HFF-Myc (cell line): ENCODE measurements at places on chromosomes 4 and X.
A peak's percentile ranks its signal among the peaks of the same experiment; 100 is the strongest.

- DNase-seq = no peak
Observed at GRCh38 chr4:120034913-120035312, 31.7 kb downstream of the MAD2L1 start.

GRCh38 chr4:67332627-67333026 lies 212.7 kb downstream of the CENPC start:
- no peak for DNase-seq

- DNase-seq = no peak
Observed at GRCh38 chr4:67910585-67910905, 26.7 kb upstream of the TMPRSS11D start.

GRCh38 chr4:39597695-39598381 lies 40.8 kb downstream of the SMIM14 start:
- DNase-seq = no peak

DNA sequence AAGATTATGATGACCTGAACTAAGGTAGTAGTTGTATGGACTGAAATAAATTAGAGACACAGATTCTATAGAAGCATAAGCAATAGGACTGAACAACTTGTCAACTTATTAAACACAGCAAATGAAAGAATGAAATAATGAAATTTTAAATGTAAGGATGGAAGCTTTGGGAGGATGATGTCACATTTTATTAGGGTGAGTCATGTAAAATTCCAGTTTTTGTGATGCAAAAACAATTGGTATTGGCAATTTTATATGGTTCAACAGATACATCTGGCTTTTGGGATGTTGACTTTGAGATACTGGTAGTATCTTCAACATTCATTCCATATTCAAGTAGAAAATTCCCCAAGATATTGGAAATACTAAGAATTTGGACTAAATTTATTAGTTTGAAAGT lies 72.7 kb upstream of the IL15 start:
- DNase-seq = no peak

- no peak for DNase-seq
Observed at GRCh38 chr4:75849461-75849860, 52.8 kb downstream of the PPEF2 start.

DNA sequence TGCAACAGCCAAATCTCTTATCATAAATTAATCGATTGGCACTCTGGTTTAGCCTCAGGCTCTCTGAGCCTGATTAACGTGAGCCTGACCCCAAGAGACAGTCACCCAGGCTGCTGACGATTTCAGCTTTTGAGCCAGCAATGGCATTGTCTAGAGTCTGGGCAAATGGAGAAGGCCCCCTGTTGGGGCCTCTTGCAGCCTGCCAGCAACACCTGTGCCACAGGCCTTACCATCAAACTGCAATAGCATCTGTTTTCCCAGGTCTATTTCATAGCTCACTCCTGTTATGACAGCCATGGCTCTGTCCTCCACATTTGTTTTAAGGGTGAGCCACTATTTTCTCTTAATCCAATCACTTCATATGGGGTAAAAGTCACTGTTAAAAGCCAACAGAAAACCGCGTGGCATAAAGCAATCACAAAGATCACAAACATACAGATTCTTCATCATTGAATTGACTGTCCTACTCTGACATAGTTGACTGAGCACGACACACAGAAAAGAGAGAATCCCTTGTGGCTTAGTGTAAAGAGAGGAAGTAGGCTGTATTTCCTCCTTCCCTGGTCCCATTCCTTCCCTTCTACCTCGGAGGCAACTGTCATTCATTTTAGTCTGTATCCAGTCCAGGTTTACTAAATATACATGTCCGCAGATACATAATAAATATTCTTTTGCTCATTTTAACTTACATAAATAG lies 47.8 kb downstream of the SLC9A7 start:
- DNase-seq = no peak

GRCh38 chrX:44036336-44036735 lies 63.1 kb upstream of the NDP start:
- no peak for DNase-seq

- no peak for DNase-seq
Observed at GRCh38 chr4:106017975-106018374, 122.7 kb downstream of the NPNT start.

DNA sequence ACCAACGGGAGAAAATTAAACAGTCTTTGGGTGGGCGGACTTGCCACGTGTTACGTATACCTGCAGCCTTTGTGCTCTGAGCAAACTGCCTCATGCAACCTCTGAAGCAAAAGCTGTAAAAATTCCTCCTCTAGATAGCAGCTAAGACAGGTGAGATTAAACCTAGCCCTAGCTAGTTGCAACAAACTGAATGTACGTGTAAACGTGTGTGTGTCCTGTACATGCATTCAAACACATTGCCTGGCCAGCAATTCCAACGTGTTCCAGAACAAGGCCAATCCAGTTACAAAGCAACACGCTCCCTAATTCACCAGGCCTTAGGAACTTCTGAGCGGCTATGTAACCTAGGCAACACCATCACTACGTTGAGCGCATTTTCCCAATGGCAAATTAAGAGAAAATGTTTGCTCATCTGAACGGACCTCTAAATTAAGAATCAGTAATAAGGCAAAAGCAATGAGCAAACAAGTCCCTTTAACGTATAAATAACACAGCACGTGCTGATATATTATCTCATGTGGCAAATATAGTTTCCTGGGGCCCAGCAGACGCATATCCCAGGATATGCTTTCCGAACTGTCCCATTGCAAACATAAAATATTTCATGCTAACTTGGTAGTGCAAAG lies 792 bp downstream of the PPID start:
- peak; percentile 31 for DNase-seq

DNA sequence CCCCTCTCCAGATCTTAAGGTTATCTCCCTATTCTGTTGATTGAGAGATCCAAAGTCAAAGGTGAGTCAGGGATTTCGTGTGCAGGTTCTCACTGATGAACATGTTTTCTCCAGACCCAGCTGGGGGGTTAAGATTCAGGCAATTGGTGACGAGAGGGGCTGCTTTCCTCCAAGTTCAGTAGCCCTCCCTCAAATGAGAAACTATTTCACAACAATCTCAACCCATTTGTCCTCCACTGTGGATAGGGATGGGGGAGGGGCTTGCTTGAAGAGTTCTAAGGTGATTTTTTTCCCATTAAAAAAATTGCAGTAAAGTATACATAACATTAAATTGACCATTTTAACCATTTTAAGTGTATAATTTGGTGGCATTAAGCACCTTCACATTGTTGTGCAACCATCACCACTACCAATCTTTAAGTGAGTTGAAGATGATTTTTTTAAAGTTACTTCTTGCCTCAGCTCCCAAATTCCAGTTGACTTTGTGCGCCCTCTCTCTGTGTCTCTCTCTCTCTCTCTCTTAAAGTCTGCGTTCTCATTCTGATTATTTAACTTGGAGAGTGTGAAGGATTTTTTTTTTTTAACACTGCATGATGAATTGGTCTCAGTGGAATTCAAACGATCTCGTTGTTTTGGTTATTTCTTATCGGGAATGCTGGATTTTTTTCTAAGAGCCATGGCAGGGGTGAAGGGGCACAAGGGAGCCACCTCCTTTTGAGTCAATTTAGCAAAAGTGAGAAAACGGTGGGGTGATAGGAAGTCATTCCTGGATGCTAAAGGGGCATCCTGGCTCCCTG lies 175.9 kb downstream of the SHROOM3 start:
- no peak for DNase-seq

GRCh38 chrX:22392133-22392948 lies 119.6 kb downstream of the CBLL2 start:
- DNase-seq = no peak

- no peak for DNase-seq
Observed at GRCh38 chrX:136589966-136590365, 58.0 kb downstream of the VGLL1 start.

- DNase-seq = no peak
Observed at GRCh38 chr4:6728320-6729029, 12.5 kb downstream of the BLOC1S4 start.

GRCh38 chr4:163404080-163404479 lies 60.4 kb downstream of the NPY5R start:
- DNase-seq = no peak

- DNase-seq = peak; percentile 81
Observed at GRCh38 chr4:7647600-7648543, 213.1 kb upstream of the PSAPL1 start.

DNA sequence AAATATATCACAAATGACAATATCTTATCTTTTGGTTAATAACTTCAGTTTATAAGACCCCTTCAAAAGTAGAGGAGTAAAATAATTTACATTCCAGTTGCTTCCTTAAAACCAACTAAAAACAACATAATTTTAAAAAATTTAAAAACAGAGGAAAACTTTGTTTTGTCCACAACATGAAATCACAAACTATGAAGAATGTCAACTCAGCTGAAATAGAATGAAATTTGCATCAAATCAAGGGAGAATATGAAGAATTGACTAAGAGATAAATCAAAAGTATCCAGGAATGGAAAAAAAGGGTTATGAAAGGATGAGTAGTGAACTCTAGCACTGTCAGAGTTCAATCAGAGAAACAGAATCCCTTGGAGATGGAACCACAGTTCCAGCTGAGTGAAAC lies 2.2 kb upstream of the YY2 start:
- no peak for DNase-seq

- peak; percentile 94 for DNase-seq
Observed at GRCh38 chr4:139208404-139208945, 31.5 kb upstream of the ELF2 start.

DNA sequence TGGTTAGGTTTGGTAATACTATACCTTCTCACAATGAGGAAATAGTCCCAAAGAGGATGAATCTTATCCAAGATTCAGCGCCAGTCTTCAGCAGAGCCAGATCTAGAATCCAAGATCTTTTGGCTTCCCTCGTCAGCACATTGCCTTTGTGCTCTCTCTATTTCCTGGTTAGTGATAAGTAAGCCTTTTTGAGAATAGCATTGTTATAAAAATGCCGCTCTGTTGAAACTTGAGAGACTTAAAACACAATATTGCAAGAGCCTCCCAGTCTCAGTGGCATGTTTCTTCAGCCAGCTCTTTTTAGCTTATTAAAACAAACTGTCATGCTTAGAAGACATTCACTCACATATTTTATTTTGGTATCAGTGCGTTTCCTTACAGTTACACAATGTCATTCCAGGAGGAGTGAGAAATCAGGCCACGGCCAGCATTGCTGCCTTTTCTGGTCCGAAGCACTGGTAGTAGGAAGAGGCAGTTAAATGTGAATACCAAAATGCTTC lies 141.4 kb downstream of the KLHL8 start:
- DNase-seq = no peak

- DNase-seq = no peak
Observed at GRCh38 chr4:46211406-46211805, 87.6 kb upstream of the GABRG1 start.

DNA sequence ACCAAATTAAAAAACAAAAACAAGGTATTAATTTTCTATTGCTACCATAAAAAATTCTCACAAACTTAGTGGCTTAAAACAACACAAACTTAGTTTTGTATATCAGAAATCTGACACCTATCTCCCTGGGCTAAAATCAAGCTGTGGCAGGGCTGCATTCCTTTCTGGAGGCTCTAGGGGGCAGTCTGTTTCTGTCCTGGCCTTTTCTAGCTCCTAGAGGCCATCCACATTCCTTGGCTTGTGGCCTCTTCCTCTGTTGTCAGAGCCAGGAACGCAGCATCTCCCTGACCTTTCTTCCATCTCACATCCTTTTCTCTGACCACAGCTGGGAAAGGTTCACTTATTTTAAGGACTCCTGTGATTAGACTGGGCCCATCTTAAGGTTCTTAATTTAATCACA lies 38.9 kb upstream of the TLR2 start:
- DNase-seq = no peak

DNA sequence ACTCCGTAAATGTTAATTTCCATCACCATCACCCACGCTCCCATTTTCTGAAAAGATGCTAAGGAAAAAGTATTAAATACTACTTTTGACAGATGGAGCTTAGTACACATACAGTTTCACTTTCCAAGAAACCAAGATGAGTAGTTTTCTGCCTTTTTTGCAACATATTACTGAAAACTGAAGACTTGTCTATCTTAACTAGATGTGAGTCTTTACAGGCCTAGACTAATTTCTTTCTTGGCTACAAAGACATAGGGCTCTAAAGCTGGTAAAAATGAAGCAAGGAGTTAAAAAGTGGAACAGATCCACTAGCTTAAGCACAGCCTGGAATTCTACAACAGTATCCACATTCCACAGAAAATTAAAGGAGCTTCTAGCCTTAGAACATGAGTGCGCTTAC lies 68.2 kb downstream of the ATP11C start:
- no peak for DNase-seq

- DNase-seq = no peak
Observed at GRCh38 chrX:53476371-53476770, 42.2 kb upstream of the HSD17B10 start.

GRCh38 chr4:52266537-52267137 lies 215.5 kb downstream of the SPATA18 start:
- DNase-seq = no peak
